ENCODE measurements at places on chromosomes 2 and 18.

- no peak for DNase-seq
These were observed 155.0 kb downstream of the SETBP1 start for GRCh38 chr18:44835703-44836102.

DNA sequence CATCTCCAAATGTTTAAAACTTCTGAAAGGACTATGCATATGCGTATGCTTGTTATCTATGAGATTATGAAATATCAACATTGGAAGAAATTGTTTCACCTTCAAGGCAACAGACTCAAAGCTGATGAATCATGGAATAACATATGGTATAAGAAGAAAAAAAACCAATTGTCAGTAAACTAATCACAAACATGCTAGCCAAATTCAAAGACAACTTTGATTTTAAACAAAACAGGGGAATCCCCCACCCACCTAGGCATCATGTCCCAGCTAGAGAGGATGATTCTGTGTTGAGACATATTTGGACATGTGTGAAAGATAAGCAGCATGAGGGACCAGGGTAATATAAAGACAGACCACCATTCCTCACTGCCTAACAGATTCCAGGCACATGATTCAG lies 147.7 kb downstream of the WDPCP start:
- no peak for DNase-seq

DNA sequence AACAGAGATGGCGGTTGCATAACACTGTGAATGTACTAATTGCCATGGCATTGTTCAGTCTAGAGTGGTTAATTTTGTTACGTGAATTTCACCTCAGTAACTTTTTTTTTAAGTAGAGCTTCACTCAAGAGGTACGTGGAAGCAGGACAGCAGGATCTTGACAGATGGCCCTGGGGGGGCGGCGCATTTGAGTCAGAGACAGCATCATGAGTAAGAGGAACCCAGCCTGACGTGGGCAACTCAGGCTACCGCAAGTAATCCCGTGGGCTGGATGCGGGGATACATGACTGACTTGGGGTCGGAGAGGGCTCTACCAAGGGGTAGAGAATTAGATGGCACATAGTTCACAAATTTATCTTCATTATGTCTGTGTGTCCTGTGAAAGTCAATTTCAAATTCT lies 38.1 kb upstream of the DAPL1 start:
- DNase-seq = no peak

DNA sequence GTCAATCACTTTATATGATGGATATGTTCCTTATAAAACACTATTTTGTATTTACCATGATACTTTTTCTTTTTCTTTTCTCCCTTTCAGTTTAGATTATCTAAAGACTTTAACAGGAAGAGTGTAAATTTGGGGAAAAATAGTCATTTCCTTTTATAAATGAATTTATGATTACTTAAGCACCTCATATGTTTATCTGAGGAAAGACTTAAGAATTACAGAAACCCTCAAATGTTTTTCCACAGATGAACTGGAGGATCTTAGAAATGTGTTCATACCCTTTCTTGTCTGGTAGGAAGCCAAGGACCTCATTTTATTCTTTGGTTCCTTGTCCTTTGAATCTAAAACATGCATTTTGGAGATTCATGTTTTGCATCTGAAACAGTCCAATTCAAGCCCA lies 36.7 kb downstream of the MAPRE2 start:
- no peak for DNase-seq

- no peak for DNase-seq
These were observed 35.8 kb downstream of the TGFA start for GRCh38 chr2:70517804-70518203.

- no peak for DNase-seq
These were observed 20.0 kb upstream of the SERPINB2 start for GRCh38 chr18:63867368-63868125.

DNA sequence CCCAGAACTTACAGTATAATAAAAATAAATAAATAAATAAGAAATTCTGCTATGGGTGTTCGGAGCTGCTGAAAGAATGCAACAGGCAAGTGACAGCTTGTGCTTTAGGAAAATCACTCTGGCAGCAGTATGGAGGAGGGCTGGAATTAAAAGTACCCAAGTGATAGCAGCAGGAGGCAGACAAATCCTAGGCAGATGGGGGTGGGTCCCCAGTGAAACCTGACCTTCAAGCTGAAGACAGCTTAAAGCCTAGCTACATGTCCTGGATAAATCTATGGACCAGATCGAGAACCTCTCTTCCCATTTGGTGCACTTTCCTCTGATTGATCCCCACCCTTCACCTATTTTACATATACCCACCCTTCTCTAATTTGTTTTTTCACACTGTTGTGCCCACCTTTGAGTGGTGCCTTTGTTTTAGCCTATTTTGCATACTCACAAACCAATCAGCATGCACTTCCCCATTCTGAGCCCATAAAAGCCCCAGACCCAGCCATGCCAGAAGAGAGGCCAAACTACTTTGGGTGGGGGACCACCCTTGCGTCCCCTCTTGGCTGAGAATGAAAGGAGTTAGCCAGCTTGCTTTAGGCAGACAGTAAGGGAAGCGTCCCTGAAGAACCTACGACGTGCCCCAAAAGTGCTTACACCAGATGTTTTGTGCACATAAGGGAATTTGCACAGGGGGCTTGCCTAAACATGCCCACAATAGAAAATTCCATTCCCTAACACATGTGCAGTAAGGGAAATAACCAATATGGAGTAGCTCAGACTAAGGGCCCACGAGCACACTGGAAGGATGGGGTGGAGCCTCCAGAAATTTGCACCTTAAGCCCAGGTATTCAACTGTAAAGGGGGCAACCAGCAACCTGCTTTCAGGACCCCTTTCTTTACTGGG lies 3.0 kb downstream of the METTL8 start:
- DNase-seq = no peak

DNA sequence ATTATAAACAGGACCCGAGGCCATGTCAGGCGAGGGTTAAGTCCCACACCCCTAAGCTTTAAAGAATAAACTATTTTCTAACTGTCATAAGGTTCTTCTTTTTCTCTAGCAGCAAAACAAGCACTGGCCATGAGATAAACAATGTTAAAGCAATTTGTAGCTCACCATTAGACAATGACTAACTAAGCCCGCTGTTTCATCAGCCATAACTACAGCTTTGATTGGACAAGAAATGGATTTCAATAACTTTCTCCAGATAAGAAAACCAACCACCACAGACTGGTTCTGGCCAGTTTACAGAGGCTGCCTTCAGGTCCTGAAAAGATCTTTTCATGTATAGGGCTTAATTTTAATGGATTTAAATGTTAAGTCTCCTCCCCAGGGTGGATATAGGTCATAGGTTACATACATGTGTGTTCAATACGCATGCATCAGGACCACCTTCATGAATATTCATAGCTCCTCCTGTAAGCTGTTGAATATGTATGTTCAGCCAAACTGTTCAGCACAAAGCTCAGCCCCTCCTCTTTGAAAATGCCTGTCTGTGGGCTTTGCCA lies 108.7 kb upstream of the RAB6C start:
- no peak for DNase-seq

GRCh38 chr2:29360016-29360784 lies 245.0 kb downstream of the CLIP4 start:
- DNase-seq = no peak

DNA sequence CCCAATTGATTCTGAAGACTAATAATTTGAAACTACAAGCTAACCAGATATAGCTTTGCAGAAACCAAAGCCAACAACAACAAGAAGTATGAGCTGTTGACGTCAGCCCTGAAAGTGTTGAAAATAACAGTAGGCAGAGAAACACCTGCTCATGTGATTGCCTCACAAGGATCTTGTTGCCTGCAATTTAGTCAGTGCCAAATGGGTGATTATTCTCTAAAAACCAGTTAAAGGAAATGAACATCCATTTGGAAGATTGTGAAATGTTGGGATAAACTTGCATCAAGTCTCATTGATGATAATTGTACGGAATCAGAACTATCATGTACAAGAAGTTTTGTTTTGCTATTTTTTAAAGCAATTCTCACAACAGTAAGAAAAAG lies 2.8 kb downstream of the CYTIP start:
- DNase-seq = no peak

GRCh38 chr2:229178706-229179105 lies 92.4 kb downstream of the PID1 start:
- no peak for DNase-seq

GRCh38 chr2:8953525-8953924 lies 50.0 kb downstream of the MBOAT2 start:
- DNase-seq = no peak

- DNase-seq = no peak
These were observed 20.2 kb downstream of the DRC1 start for GRCh38 chr2:26421961-26422360.

Data from progenitor cell of endocrine pancreas (in vitro differentiated cells).